Thoracic aorta (tissue), 2 donors: ENCODE measurements at places on chromosomes 16 and 17.

DNA sequence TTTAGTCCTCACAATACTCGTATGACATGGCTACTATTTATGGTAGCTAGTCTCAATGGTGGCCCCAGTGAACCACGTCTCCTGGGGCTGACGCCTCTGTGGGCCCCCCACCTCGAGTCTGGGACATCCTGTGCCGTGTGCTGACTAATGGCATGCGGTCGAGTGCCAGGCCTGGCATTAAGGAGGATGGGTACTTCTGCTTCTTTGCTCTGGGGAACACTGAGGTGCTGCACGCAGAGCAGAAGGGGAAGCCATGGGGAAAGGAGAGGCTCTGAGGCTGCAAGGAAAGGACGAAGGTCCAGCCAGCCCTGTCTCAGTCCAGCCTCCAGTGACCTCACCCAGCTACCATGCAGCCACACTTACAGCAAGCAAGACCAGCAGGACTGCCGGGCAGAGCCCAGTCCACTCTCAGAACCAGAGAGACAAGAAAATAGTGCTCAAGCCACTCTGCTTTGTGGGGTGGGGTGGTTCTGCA is 5.7 kb upstream of the MPRIP start:
- DNase-seq, result peak; percentile 51

GRCh38 chr17:47807421-47807820 is 14.2 kb downstream of the OSBPL7 start:
- no peak for DNase-seq

DNA sequence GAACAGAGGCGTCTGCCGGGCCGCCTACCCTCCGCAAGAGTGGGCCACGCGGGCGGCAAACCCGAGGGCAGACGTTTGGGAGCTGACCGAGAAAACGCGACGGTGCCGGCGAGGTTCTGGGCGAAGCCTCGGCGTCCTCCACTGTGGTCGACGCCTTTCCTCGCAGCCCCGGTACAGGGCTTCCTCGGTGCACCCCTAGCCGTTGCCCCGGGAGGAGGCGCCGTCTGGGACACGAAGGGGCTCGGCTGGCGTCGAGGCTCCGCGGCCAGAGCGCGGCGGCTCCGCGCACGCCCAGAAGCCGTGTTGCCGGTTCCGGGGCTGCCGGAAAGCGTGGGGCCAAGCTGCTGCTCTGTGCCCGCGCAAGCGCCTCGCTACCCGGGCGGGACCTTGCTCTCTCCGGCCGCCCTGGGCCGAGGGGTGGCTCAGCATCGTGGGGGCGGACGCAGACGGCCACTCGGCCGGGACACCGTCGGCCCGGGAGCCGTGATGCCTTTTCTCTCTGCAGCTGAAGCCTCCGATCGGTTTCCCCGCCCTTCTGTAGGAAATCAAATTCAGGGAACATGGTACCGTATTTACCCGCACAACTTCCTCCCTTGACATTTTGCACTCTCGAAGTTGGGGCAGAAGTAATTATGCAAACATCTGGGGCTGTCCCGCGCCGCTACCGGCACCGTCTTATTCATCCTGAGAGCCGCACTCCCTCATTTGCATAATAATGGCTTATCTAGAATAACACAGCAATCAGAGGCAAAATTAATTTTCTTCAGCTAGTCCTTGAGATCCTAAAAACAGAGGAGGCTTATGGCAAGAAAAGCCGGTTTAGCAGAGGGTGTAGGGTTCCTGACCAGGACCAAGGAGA is 7.3 kb upstream of the CBX8 start:
- no peak for DNase-seq

DNA sequence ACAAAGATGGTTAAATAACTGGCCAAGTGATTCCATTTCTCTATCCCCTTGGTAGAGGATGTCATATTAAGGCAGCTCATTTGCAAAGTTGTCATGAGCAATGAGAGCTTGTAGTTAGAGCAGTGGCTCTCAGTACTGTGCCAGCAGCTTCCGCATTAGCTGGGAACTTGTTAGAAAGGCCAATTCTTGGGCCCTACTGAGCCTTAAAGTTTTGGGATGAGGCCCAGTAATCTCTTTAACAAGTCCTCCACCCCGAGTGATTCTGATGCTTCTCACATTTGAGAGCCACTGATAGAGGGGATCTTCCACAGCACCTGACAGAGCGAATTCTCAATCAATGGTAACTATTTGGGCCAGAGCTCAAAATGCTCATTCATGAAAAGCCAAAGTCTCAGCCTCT is 20.2 kb upstream of the CCL1 start:
- DNase-seq, result no peak

DNA sequence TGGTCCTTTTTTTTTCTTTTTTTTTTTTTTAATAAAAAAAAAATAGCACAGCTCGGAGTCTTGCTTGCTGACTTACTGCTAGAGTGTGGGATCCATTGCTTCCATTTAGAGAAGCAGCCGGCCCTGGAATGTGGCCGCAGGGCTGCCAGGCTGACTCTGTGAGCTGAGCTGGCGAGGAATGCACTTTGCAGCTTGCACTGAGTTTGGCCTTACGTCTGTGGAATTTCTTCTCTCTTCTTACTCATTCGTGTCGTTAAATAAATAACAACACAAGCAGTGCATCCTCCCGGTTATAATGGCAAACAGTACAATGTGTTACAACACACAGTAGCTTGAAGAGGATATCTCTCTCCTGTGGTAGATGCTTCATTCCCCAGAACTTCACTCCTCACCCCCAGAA is 69.2 kb downstream of the PRKCB start:
- DNase-seq, result no peak

DNA sequence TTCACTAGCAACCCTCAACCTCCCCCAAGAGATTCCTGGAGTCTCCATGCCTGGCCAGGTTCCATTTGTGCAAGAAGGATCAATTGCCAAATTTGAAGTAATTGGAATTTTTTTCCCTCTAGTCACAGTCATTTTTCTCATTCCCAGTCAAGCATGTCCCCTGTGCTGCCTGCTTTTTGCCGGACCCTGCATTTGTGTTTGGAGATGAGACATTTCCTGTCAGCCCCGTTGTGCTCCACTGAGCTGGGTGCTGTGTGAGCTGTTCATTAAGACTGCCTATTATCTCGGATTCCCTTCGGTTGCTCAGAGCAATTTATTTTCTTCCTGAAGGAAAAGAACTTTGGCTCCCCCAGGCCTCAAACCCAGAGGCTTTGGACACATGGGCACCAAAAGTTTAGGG is 201.0 kb upstream of the NLRP1 start:
- no peak for DNase-seq

DNA sequence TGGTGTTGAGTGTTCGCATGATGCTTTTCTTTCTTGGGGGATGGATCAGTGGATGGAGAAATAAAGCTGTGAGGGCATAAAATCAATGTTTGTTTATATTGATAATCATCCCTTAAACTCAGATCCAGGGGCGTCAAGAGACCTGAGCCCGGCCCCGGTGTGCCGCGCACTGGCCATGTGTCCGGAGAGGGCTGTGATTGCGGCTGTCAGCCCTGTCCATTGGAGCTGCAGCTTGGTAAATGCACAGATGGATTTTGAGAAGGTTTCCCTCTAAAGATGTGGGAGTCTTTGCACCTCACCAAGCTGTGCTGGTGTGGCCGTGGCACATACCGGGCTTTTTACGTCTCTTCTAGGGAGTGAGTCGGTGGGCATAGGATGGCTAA is 21.6 kb upstream of the ZNF750 start:
- no peak for DNase-seq

GRCh38 chr16:66881560-66881959 is 1.2 kb downstream of the PDP2 start:
- DNase-seq, result no peak

DNA sequence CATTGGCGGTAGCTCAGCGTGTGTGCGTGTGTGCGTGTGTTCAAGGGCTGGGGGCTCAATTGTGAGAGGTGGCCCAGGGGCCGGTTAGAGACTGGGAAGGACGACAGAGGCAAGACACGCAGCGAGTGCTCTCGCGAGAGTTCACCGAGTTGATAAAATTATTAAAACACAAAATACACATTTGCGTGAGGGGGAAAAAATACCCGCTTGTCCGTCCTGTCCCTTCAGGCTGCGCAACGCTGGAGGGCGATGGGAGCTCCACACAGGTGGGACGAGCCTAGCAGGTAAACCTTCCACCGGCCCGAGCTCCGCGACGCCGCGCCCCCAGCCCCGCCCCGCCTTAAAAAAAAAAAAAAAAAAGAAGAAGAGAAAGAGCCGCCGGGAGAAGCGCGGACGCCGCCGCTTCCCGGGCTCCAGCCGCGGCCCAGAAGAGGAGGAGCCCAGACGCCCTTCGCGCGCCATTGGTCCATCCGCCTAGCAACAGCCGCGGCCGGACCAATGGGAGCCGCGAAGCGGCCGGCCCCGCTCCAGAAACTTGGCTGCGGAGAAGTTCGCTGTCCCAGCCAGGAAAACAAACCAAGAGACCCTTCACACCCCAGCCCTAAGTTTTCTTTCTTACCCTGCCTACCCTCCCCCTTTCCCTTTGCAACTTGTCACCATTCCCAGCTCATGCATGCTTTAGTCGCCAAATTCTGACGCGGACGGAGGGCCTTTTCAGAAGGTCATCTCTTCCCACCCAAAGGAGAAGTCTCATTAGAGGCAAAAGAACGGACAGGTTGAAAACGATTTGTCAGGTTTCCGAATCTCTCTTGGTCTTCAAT is 169.9 kb upstream of the MAF start:
- peak; percentile 61 for DNase-seq

- DNase-seq, result no peak
Measured at GRCh38 chr17:80761110-80761871, 216.7 kb downstream of the RPTOR start.

DNA sequence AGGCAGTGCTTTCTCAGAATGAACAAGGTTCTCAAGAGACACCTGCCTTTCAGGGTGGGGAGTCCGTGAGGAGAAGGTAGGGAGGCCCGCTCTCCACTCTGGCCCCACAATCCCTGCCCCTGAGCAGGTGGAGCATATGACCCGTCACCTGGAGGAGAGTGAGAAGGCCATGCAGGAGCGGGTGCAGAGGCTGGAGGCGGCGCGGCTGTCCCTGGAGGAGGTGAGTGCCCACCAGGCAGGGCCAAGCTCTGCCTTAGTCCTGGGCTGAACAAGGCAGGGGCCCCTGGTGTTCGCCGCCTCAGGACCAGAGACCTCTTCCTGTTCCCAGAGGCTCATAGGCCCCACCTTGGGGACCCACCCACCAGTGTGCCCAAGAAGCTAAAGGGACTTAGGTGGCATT is 2.5 kb upstream of the RAC3 start:
- DNase-seq, result no peak

DNA sequence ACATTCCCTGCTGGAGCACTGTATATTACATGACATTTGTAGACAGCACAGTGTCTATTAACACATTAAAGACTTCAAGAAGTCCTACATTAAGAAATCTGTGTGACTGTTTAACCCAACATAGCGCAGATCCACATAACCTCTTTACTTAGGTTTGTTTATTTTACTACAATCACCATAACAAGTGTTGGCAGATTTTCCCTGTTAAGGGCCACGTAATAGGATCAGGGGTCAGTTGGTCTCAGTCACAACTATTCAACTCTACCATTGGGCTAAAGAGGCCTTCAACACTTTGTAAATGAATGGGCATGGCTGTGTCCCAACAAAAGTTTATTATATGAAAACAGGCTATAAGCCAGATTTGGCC is 51.3 kb upstream of the ADORA2B start:
- DNase-seq, result no peak

DNA sequence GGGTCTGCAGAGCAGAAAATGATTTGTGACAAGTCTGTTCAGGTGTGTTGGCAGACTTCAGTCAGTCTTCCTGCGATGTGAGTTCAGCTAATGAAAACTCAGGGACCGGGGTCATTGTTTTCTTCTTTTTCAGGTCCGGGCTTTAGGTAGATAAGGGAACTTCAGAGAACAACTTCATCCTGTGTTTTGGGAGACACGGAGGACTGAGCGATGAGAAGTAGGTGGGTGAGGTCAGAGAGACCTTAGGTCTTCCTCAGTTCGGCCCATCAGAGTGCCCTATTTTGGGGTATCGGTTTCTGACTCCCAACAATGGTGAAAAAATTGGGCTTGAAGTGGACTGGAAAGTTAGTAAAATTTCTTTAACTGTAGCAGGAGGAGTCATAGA is 88.9 kb upstream of the ATF7IP2 start:
- no peak for DNase-seq

DNA sequence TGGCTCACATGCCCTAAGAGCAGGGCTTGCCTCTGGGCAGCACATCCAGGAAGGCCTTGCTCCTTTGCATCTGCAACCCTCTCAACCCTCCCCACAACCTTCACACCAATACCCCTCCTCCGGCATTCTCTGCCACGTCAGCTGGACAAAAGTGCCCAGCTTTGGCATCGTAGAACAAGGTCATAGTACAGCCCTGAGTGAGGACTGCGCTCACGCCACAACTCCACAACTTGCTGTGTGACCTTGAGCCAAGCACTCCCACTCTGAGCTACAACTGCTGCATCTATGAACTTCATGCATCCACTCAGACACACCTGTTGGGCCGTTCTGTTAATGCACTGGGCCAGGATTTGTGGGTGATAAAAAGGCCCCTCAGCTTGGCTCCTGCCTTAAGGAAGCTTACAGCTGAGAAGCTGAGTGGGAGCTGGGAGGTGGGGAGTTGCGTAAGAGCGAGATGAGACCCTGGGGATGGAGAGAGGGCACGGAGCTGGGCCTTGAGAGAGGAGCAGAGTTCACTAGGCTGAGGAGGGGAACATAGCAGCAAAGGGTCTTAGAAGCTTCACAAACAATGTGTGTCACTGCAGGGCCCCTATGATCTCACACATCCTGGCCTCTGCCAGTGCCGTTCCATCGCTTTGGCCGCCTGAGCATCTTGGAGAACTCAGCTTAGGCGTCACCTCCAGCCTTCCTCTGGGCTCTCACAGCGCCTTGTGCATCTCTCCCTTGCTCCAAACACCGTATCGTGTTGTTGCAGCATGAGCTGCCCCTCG is 8.6 kb upstream of the MRC2 start:
- DNase-seq, result no peak

GRCh38 chr17:79490530-79490929 is 120.3 kb downstream of the RBFOX3 start:
- no peak for DNase-seq

GRCh38 chr17:41334385-41335305 is 16.0 kb downstream of the KRT33A start:
- no peak for DNase-seq

DNA sequence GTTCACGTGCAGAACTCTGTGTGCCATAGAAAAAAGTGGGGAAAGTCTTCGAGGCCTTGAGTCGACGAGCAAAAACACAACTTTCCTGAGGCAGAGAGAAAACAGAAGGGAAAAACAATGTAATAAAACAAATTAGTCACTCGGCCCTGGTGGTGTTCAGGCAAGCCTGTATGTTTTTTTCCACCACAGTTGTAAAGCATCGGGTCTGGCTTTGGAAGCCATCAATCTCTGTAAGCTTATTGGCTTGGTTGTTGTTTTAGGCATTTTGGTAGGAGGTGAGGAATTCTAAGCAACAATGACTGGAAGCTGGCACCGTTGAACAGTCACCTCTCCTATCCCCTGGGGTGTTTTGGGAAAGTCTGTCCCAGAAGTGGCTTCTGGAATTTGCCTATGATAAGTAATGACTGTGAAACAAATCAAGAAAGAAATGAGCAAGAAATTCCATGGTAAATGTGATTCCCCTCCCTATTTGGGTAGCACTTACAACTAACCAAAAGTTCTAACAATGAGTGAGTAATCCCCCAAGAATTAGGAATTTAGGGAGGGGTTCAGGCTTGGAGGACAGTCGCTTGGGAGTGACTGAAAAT is 2.8 kb downstream of the CDH13 start:
- no peak for DNase-seq

- no peak for DNase-seq
Measured at GRCh38 chr16:50735629-50736122, 6.2 kb upstream of the CYLD start.
